CD4-positive, alpha-beta T cell treated with Interleukin-15 for 1 hour (primary cell): ENCODE measurements at places on chromosomes 13 and 19.

GRCh38 chr19:16889883-16890460 is 1.2 kb downstream of the F2RL3 start:
- DNase-seq: no peak

DNA sequence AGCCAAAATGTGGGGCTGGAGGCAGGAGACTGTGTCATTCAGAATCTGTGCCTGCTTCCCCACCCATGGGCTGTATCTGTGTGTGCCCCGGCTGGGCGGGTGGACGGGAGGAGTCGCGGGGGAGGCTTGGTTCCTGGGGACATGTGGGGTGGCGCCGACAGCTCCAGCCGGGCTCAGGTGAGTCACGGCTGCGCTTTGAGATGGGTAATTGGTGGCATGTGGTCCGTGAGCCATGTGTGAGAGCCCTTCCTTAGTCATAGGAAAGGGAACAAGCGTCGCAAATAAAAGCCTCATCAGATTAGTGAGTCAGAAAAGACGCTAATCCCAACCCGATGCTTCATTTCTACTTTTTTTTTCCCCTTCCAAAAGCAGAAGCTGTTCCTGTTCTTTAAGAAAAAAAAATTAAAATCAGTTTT is 118.6 kb upstream of the ZNF536 start:
- no peak for DNase-seq

GRCh38 chr19:51158474-51159129 is 16.5 kb downstream of the SIGLEC7 start:
- DNase-seq: peak; percentile 65

GRCh38 chr13:40540328-40541044 is 126.0 kb downstream of the FOXO1 start:
- DNase-seq: no peak

GRCh38 chr13:21988624-21989023 is 317.8 kb downstream of the FGF9 start:
- no peak for DNase-seq

DNA sequence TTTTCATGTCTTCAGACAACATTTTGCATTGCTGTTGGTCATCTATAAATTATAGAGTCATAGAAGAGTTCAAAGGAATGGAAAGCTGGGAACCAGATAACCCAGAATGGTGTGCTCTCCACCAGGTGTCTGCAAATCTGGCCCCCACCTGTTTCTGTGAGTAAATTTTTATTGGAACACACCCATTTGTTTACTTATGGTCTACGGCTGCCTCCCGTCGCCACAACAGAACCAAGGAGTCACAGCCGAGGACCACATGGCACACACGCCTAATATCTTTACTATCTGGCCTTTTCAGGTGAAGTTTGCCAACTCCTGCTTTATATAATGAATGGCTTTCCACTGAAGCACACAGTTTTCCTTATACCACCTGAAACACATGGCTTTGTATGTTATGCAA is 58.2 kb downstream of the EFNB2 start:
- no peak for DNase-seq
